ENCODE measurements at places on chromosomes 1 and 21.

DNA sequence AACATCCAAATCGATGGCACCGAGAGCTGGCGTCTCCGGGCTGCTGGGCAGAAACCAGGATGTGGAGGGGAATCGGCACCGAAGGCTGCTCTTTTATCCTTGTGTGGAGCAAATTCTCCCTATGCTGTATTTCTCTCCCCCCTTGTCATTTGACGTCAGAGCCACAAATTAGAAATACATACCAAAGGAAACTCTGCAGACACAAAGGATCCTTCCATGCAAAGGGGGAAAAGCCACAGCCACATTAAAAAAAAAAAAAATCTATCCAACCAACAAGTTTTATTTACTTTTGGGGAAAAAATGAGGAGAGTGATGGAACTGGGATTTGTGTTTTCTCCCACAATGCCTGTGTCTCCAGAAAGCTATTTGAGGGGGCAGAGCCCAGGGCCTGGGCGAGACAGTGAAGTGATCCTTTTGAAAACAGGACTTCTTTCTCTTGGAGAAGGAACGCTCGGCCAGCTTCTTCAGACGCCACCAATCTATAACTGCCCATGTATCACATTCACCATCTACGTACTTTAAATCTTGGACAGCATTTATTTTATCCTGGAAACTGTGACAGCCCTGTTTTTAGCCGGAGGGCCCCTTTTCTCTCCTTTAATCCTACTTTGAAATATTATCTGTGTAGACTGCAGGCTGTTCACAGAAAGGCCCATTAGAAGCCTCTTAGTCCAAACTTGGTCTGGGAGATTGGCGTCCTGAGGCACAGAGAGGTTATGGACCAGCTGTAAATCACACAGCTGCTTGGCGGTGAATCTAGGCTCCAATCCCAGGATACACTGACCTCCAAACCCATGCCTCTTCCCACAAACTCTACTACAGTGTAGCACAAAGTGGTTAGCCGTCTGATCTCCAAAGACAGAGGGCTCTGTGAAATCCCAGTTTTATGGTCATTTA lies 4.5 kb downstream of the KANK4 start:
- DNase-seq, result no peak

DNA sequence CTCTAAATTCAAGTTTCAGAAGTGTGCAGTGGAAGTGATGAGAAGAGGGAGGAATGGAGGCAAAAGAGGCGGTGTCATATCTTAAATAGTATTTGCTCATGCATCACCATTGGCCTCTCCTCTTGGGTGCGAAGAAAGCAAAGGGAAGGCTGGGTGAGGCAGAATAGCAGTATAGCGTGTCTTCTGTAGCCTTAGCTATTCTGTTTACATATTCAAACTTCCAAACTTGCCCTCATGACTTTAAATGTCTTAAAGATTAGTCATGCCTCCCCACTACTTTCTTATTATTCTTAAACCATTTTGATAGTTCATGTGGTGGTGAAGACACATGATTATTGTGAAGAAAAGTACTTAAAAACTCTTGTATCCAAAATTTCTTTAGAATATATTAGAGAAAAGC lies 104.6 kb upstream of the TENT5C start:
- peak; percentile 20 for DNase-seq

DNA sequence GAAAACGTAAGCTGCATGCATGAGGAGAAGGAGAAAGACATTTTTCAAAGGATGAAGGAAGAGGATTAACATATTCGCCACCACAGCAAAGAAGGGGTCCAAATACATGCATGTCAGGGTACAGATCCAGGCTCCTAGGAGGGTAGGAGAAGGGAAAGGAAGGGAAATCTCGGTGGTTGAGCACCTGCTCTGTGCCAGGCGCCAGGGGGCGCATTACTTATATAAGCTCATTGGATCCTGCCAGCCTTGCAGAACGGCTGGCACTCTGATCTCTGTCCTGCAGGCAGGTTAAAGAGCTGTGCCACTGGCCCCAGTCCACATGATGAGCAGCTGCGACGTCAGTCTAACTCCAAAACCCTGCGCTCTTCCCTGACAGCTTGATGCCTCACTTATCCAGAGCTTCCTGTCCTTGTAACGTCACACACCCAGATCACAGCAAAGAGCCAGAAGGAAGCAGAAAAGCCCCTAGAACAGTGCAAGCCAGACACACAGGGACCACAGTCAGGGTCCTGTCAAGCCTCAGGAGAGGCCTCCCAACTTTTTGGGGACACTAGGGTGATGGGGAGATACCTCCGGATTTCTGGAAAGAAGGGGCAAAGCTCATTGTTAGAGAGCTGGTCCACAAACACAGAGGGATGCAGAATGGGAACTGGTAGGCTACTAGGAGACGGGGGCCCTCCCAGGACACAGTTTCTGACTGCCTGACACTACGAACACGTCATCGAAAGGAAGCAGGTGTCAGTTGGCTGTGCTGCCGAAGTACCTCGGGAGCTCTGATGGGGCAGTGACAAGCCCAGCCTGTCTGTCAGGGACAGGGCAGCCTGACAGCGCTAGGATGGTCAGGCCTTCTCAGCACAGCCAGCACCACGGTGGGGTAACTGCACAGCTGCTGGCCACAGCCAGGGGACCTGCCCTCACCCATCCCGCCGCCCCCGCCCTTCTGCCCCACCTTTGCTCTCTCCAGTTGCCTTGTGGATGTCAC lies 99.1 kb downstream of the BEND5 start:
- peak; percentile 3 for DNase-seq

- DNase-seq, result no peak
Observed at GRCh38 chr1:34918977-34919561, 10.4 kb downstream of the DLGAP3 start.

DNA sequence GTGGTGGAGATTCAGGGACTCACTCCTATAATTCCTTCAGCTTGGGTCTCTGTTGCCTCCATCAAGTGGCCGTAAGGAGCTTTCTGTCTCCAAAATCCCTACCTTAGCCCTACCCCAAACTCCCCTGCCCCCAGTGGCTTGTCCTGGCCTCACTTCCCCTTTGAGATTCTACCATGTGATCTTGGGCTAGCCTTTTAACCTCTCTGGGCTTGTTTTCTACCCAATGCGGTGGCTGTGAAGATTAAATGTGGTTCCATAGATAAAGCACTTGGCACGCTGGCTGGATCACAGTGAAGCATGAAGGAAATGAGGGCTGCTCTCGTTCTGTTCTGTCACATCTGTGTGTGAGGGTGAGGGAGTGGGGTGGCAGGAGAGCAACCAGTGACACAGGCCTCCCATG lies 43.6 kb downstream of the FAAH start:
- DNase-seq, result no peak

- DNase-seq, result no peak
Observed at GRCh38 chr1:24151175-24151533, 8.2 kb upstream of the IL22RA1 start.

GRCh38 chr1:32684167-32684811 lies 18.3 kb downstream of the SYNC start:
- no peak for DNase-seq

DNA sequence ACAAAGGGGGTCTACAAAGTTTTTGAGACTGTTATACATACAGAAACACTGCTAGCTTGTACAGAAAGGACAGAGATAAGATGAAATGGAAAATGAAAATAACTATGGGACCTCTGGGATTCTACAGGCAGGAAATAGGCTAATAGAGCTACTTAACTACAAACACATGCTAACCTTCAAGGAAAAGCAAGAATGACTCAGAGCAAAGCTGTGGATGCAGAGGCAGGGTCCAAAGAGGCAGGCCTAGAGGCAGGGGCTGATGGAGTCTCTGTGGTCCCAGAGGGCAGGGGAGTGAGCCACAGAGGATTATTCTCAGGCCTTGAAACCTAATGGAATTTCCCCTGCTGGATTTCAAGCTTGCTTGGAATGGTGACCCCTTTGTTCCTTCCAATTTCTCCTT lies 18.7 kb upstream of the GOLT1A start:
- DNase-seq, result peak; percentile 62

DNA sequence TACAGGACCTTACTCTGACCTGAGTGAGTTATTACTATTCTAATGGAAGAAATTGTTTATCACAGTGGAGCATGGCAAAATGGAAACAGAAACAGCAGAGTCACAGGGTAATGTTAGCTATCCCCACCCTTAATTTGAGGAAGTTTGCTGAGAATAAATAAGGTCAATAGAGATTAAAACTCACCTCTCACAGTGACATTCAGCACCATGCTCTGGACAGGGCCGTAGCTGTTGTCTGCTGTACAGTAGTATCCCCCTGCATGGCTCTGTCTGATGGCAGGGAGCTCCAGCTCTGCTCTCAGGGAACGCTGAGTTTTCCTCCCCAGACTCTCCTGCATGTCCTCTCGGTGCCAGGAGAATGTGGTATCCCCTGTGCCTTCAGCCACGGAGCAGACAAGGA lies 11.9 kb downstream of the FCRL4 start:
- no peak for DNase-seq

GRCh38 chr1:186078245-186078644 lies 296.8 kb downstream of the TPR start:
- DNase-seq, result no peak

GRCh38 chr1:16924216-16924918 lies 2.6 kb downstream of the CROCC start:
- DNase-seq, result no peak

GRCh38 chr1:78843546-78843945 lies 163.0 kb downstream of the ADGRL4 start:
- no peak for DNase-seq

DNA sequence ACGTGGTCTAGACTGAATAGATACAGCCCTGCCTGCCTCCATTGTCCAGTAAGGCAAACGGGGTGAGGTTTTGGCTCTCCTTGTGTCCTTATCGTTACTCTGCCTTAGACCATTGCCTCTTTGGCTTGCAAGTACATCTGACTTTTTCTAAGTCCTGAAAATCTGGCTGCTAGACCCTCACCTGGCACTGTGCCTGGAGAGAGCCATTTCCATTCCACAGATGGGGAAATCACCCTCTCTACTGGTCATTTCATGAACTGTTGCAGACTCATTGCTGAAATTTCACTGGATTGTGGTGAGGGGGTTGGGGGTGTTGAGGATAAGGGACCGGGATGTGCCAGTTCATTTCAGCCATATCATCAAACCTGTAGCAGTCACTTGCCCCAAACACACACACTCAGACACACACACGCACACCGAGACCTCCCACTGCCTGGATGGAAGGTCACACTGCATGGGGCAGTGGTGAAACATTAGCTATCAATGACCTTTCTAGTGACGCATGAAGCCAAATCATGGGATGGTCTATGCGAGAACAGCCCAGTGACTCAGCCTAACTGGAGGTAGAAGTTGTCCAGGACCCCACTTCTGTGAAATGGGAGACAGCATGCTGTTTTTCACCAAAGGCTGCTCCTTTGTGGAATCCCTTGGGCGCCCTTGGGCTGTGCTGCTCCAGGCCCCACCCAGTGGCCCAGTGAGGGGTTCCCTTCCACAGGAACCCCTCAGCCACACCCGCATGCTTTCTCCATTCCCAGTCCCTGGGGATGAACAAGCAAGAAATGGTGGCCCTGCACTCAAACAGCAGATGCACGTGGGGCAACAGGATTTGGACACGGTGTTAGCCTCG lies 34.9 kb upstream of the VASH2 start:
- no peak for DNase-seq

GRCh38 chr1:81463936-81464837 lies 336.5 kb upstream of the ADGRL2 start:
- DNase-seq, result no peak

DNA sequence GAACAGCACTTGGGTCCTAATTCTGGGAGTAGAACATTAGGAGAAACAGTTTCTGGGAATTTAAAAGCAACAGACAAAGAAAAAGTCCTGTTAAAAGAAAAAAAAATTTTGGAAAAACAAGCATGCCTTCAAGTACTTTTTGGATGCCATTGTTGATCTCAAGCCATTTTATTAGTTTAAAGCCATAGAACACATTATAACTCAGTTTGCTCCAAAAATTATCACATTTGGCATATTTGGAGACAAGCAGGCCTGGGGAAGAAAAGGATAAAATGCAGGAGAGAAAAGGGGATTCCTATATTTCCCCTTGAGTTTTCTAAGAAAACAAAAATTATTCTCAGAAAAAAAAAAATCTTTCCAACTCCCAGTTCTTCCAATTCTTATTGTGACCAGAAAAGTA lies 146.8 kb downstream of the TENT5C start:
- no peak for DNase-seq

DNA sequence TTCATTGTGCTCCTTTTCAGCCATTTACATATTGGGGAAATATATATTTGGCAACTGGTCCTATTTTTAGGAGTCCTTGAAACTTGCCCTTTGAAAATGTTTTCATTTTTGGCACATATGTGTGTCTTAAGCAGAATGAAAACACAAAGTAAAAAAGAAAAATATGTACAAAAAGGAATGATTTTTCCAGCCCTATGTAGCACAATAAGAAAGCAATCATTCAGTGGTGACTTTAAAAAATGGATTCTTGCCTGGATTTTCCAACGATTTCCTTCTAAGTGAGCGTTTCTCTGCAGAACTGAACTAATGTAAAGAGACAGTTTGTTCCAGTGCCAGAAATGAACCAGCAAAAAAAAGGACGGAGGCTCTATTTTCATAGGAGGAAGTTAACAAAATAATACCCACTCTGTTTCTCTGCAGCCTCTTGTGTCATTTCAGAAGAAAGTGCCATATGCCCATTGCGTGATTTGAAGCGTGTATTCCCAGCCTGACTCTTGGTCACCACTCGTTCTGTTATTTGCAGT lies 340.1 kb downstream of the SETD4 start:
- DNase-seq, result no peak

DNA sequence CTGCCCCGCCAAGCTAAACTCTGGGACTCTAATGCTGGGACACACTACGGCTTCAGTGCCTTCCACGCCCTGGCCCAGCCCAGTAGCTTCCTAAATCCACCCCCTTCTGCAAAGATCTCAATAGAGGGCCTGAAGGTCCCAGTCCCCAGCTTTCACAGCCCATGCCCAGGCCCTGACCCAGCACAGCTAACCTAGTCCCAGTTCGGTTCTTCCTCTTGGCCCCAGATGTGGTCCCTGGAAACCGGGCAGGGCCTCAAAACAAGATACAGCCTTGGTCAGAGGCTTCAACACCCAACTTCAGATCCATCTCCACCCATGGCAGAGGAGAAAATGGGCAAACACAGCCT lies 646 bp upstream of the PDZK1IP1 start:
- DNase-seq, result no peak

- no peak for DNase-seq
Observed at GRCh38 chr1:160131803-160132565, 16.4 kb downstream of the ATP1A2 start.

DNA sequence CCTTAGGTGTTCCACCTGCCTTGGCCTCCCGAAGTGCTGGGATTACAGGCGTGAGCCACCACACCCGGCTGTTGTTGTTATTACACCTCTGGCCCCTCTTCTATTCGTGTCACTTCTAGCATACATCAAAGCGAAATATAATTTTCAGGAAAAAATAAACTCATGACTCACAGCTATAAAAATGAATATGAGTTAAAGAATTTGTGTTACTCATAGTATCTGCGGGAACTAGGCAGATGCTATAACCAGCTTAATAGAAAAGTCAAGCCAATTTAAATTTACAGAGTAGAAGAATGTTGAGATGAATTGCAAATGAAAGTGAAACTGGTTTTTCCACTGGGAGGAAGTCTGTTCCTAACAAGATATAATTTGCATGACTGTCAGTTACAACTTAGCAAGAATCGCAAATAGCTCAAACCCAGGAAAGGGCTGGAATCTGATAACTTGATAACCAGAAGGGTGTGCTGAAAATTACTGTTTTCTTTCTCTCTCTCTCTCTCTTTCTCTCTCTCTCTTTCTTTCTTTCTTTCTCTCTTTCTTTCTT lies 11.2 kb downstream of the OR2W3 start:
- no peak for DNase-seq

GRCh38 chr1:113990530-113990929 lies 11.3 kb downstream of the OLFML3 start:
- DNase-seq, result no peak
